ENCODE measurements at places on chromosomes 6 and 20. TPM values are rescaled to one million over a fixed set of nuclear protein-coding genes. Genes with fewer than 3 reads are reported as not detected.

EYA4 gene
- 1.1 TPM for total RNA-seq

EYS gene
- 0.19 TPM for total RNA-seq

DNA sequence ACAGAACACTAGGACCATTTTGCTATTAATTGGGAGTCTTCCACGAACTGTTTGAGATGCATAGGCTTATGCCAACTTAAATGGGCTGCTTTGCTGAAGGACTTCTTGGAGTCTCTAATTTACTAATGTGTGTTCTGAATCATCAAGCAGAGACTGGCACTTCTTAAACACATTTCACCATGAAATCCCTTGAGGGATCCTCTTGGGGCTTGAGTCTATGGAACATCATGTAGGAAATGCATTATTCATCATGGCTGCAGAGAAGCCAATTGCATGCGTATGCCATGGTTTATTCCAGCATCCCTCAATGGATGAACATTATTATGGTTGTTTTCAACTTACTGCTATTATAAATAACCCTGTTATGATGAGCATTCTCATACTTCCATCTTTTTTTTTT, 73.4 kb downstream of the FGD2 start:
- DNase-seq, result no peak

GRCh38 chr6:168368066-168368820, 48.7 kb upstream of the DACT2 start:
- DNase-seq, result no peak

GRCh38 chr6:116468293-116468692, 7.1 kb downstream of the CALHM6 start:
- no peak for DNase-seq

DNA sequence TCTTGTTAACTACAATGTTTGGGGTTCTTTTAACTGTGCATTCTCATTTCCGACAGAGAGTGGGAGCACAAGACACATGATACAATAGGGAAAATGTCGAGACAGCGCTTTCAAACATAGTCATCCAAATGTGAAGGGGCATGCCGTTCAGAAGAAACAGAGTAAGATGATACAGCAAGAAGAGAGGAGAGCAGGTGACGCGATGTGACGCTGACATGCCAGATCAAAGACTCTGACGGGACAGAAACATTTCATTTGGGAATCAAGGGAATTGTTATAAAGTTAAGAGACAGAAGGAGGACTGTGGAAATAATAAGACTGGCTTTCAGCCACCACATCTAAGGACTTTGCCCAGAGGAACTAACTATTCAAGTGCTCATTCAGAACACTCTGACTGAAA, 117.4 kb downstream of the FAXC start:
- no peak for DNase-seq
